CD4-positive, alpha-beta T cell treated with Interleukin-4 for 1 hour (primary cell): ENCODE measurements at places on chromosomes 11 and 22.

- DNase-seq, result no peak
Measured at GRCh38 chr22:20979940-20980453, 2.1 kb upstream of the LZTR1 start.

DNA sequence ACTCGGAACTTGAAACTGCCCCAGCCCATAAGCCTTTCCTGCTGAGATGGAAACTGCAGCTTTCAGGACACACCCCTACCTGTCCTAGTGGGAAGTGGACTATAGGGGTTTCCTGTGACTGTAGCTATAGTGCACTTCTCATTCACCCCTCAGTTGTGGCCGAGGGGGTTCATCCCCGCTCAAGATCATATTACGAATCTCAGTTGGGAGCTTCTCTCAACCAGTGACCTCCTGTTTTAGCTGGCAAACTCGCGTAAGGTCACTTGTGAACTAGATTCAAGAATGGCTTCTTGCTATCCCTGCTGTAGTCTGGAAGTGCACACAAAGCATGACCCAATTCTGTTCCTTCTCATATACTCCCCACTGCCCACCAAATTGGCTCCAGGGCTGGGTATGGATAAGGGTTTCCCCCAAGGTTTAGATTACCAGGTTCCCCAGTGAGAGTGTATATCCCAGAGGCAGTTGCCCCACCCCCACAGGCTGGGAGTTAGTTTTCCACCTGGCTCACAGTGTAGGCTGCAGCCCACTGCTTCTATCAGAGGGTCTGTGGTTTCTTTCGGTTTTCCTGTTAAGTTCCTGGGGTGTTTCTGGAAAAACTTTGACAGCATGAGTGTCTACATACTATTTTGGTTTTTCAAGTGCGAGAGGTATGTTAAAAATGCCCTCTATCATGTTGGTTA, 812.9 kb downstream of the JRKL start:
- DNase-seq, result no peak

DNA sequence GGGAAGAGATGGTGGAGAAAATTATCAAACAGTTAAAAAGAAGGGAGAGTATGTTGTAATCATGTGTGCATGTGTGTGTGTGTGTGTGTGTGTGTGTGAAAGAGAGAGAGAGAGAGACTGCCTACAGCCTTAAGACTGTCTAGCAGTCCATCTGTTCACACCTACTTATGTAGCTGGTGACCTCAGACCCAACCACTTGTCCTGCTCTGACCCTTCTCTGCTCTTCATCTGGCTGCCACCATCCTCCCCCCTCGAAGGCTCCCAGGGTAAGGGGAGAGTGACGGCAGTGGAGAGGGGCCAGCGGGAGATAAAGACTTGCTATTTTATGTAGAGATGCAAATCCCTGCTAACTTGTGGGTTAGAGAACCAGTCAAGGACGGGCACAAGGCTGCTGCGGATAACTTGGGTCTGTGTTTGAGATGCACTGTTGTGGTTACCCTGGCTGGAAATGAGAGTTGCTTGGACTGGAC, 24.9 kb upstream of the GRAMD1B start:
- no peak for DNase-seq

DNA sequence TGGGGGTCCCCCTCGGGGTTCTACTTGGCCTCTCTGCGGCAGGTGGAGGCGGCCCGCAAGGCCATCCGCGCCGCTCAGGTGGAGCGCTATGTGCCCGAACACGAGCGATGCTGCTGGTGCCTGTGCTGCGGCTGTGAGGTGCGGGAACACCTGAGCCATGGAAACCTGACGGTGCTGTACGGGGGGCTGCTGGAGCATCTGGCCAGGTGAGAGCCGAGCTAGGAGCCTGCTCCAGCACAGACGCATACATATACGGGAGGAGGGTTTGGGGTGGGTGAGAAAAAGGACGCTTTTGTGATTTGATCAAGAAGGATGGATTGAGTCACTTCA, 415 bp downstream of the CENATAC start:
- no peak for DNase-seq

DNA sequence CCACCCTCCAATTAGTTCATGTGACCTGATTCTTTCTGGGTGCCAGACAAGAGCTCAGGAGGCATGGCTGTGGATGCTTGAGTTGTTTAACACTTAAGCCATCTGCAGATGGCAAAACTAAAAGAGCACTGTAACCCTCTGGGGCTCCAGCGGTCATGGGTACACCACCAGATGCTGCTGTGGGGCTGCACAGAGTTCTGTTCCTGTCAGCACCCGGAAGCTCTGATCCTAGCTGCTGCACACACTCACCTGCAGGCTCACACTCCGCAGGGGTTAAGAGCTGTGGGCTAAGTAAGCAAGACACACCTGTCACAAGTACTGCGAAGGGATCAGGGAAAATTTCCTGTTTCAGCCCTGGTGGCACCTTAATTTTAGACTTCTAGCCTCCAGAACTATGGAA, 307.8 kb downstream of the C11orf87 start:
- no peak for DNase-seq
